ENCODE measurements at places on chromosomes 7 and 10.

- DNase-seq: no peak
These were observed 189.6 kb upstream of the INHBA start for GRCh38 chr7:41892356-41893100.

DNA sequence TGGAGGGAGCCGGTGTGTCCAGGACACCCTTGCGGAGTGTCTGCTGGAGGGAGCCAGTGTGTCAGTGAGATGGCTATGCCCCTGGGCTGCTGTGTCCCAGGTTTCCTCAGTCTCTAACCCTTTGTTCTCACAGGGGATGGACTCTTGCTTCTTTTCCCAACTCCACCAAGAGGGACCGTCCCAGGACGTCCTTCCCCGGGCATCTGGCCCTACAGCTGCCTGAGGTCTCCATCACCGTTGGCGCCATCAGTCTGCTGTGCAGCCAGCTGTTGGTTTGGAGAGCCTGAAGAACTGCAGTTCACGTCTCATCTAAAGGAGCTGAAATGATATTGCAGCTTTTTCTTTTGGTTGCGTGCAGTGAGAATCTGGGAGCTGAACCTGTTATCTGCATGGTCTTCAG, 136.2 kb downstream of the VIPR2 start:
- no peak for DNase-seq

DNA sequence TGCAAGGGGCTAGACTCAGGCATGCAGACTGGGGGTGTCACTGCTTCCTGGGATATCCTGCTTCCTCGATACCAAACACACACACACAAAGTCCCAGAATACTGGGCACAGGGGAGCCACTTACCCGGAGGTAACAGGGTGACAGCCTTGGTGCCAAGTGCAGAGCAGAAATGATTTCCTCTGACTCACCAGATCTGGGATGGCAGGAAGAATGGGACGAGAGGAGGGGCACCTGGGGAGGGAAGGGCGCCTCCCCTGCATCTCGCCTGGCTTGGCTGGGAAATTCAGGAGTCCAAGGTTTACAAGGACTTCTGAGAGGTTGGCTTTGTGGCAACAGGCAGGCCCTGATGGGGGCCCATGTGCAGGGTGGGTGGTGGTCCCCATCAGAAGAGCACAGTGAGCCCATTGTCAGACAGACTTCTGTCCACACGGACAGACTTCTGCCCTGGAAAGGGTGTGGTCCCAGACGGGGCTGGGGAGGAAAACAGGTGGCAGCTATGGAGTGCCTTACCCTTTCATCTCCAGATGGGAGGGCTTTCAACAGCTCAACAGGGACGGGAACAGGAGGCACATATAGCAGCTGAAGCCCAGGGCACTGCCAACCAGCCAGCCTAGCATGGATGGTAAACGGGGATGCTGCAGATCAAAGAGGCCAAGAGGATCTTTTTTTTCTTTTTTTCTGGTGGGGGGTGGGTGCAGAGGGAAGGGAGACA, 9.7 kb upstream of the CCL24 start:
- DNase-seq: no peak

DNA sequence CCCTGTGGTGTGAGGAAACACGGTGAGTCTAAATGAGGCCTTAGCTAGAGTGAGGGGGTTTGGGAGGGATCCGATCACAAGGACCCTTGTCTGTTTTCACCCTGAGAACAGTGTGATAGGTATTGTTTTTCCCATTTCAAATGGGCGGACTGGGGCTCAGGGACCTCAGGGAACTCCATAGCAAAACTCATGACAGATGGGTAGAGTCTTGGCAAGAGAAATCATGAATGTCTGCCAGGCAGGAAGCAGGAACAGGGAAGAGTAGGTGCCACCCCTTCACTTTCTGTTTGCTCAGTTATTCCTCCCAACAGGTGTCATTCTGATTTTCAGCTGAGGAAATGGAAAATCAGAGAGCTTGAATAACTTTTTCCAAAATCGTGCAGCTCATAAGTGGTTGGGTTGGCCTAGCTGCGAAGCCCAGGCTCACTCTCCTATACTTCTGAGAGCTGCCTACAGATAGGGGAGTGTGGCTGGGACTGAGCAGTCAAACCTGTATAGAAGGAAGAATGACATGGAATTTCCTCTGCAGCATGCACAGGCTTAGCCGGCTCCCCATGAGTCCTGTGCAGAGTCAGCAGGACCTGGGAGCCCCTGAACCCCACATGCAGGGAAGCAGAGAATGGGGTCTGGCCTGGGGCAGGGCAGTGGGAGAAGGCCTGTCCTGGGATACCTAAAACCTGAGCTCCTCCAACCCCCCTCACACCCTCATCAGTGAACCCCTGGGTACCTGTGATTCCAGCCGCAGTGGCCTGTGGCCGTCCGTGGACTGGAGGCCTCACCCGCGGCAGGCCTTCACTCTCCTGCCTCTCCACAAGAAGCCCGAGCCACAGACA, 17.6 kb upstream of the C10orf105 start:
- no peak for DNase-seq

GRCh38 chr10:103054621-103055020, 136.5 kb downstream of the CNNM2 start:
- no peak for DNase-seq

GRCh38 chr7:144384071-144384470, 19.4 kb downstream of the NOBOX start:
- DNase-seq: peak; percentile 88

DNA sequence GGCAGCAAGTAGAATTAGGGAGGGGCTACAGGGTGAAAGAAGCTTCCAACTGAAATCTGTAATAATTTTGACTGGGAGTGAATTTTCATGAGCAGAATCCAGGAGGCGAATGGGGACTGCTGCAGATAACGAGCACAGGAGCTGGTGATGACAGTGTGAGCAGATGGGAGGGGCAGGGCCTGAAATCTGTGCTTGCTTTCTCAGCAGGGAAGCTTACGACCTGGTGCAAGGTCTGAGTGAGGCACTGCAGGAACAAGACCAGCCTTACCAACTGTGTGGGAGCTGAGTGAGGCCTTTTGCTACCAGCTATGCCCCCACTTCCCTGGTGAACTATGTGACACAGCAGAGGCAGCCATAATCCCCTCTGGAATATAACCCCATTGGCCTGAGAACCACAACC, 109.8 kb downstream of the HPSE2 start:
- DNase-seq: no peak

GRCh38 chr10:5364374-5364773, 392 bp upstream of the UCN3 start:
- DNase-seq: no peak

GRCh38 chr10:118511711-118512110, 83.7 kb downstream of the PRLHR start:
- no peak for DNase-seq

- DNase-seq: no peak
These were observed 16.8 kb downstream of the HNRNPA2B1 start for GRCh38 chr7:26183545-26184280.

DNA sequence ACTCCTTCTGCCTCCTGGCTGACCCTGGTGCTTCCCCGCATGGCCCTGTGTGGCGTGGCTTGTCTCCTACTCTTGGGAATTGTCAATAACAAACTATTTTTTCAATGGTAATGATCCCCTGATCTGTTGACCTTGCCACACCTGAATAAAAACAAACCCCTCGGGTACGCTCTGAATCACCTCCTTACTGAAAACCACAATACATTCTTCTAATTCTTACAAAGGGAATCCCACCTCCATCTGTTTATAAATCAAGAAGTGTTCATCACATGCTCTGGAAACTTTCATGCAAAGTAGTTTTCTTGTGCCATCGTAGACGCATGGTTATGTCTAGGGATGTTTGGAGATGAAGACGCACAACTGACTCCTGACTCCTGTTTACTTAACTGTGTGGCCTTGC, 245.8 kb downstream of the FRMD4A start:
- peak; percentile 65 for DNase-seq

- DNase-seq: no peak
These were observed 332.2 kb upstream of the MTPN start for GRCh38 chr7:136309407-136309806.

DNA sequence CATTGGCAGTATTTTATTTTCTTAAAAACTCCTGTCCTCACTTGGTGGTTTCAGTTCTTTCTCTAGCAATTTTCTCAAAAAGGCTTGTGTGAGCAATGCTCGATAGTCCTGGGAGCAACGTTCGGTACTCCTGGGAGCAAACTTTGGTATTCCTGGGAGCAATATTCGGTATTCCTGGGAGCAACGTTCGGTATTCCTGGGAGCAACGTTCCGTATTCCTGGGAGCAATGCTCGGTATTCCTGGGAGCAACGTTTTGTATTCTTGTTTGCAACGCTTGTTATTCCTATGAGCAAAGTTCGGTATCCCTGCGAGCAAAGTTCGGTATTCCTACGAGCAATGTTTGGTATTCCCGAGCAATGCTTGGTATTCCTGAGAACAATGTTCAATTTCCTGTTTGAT, 362.0 kb upstream of the ADARB2 start:
- no peak for DNase-seq

DNA sequence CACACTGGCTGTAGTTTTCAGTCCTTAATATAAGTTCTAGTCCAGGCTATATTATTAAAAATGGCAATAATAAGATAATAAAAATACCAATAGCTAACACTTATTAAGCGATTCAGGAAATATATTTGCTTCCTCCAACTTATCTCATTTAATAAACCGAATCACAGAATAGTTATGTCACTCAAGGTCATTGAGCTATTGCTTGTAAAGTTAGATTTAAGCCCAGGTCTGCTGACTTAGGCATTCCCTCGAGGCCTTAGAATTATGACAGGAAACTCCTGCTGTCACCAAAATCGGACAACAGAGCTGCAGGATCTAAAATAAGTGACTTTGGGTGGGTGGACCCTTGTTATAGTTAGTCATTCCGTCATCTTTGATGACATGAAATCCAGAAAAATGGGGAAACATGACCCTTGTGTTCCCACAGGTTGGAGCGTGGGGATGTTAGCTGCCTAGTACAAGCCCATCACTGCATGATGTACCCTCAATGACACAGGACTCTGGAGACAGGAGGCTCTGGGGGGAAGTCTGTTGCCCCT, 181.3 kb upstream of the PHYHIPL start:
- DNase-seq: no peak

Data from kidney glomerular epithelial cell (primary cell).